ENCODE measurements at places on chromosomes 1 and 21. TPM values are rescaled to one million over a fixed set of nuclear protein-coding genes. Genes with fewer than 3 reads are reported as not detected.
A peak's percentile ranks its signal among the peaks of the same experiment; 100 is the strongest.

RAB4A gene
- 35.5 TPM for total RNA-seq

SNIP1 gene
- 27.6 TPM for total RNA-seq

LCE6A gene
- total RNA-seq, result not detected

PCAT6 gene
- not detected for total RNA-seq

KCNA2 gene
- total RNA-seq, result 3.9 TPM

CD52 gene
- total RNA-seq, result 1,924 TPM

- H3K27me3 ChIP-seq, result no peaks in the 10 kb centered on the region
- H3K4me3 ChIP-seq, result no peak overlapping the region
- no peaks in the 10 kb centered on the region for H3K36me3 ChIP-seq
- no peak for DNase-seq
Measured at GRCh38 chr1:30196872-30197638, 526.3 kb downstream of the MATN1 start.

GRCh38 chr1:26784023-26784871 lies 3.5 kb upstream of the PIGV start:
- peaks cover 33% of the 10 kb centered on the region for H3K36me3 ChIP-seq
- peaks cover 45% of the 10 kb centered on the region for H3K4me1 ChIP-seq
- H3K27me3 ChIP-seq, result no peaks in the 10 kb centered on the region
- DNase-seq, result no peak
- H3K4me3 ChIP-seq, result no peak overlapping the region
- no peak overlapping the region for H3K27ac ChIP-seq

DNA sequence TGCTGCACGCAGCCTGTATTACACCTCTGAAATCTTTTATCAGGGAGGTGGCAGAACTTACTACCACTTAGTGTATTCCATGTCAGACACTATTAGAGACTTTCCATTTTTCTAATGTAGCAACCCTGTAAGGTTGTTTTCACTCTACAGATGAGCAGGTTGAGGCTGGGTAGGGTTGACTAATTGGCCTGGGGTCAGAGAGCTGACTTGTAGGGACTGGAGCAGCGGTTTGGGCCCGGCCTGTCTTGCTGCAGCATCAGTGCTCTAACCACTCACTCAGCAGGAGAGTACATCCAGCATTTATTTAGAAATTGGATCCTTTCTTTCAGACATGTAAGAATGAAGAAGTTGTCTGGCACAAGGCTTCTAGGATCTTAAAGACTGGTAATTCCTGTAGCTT lies 25.7 kb upstream of the NBL1 start:
- peaks cover 3% of the 10 kb centered on the region for H3K4me1 ChIP-seq
- H3K4me3 ChIP-seq, result no peak overlapping the region
- DNase-seq, result no peak
- H3K27me3 ChIP-seq, result no peaks in the 10 kb centered on the region

GRCh38 chr1:208515129-208515528 lies 270.9 kb upstream of the PLXNA2 start:
- no peak for DNase-seq
- H3K27ac ChIP-seq, result no peak overlapping the region
- H3K36me3 ChIP-seq, result no peaks in the 10 kb centered on the region
- no peaks in the 10 kb centered on the region for H3K4me1 ChIP-seq
- H3K4me3 ChIP-seq, result no peak overlapping the region
- H3K27me3 ChIP-seq, result peaks cover 4% of the 10 kb centered on the region

DNA sequence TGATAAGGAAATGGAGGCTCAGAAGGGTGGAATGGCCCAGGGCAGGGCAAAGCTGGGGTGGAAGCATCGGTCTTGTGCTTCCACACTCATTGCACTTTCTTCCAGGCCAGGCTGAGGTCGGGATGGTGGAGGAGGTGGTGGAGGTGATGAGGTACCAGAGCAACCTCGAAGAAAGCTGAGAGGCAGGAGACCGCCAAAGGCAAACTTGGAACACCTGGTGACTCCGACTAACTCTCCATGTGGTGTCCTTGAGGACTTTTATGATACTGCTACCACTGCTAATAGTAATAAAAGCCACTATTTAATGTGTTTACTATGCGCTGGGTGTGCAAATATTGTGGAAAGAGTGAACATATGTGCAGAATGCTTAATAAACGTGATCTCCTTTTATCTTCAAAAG lies 16.9 kb upstream of the BTG2 start:
- peak overlapping the region; percentile 99 for H3K27ac ChIP-seq
- H3K4me3 ChIP-seq, result no peak overlapping the region
- H3K4me1 ChIP-seq, result peaks cover 71% of the 10 kb centered on the region
- H3K27me3 ChIP-seq, result no peaks in the 10 kb centered on the region
- H3K36me3 ChIP-seq, result no peaks in the 10 kb centered on the region
- DNase-seq, result no peak

DNA sequence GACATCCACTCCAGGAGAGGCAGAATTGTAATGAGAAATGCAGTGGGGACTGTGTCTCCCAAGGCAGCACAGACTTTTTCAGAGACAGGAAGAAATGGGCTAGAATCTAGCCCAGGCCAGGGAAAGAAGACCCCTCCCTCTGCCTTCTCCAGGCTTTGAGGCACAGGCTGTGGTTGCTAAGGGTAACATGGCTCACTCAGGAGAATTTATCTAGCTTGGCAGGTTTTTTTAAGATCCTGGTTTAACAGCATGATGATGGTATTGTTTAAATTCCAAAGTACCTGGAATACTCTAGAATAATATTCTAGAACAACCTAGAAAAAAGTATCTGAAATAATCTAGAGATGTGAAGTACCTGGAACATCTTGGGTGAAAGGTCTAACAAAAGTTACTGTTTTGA lies 125.6 kb downstream of the URB2 start:
- H3K27ac ChIP-seq, result no peak overlapping the region
- peaks cover 17% of the 10 kb centered on the region for H3K4me1 ChIP-seq
- H3K4me3 ChIP-seq, result no peak overlapping the region
- H3K36me3 ChIP-seq, result no peaks in the 10 kb centered on the region
- H3K27me3 ChIP-seq, result peaks cover 3% of the 10 kb centered on the region

DNA sequence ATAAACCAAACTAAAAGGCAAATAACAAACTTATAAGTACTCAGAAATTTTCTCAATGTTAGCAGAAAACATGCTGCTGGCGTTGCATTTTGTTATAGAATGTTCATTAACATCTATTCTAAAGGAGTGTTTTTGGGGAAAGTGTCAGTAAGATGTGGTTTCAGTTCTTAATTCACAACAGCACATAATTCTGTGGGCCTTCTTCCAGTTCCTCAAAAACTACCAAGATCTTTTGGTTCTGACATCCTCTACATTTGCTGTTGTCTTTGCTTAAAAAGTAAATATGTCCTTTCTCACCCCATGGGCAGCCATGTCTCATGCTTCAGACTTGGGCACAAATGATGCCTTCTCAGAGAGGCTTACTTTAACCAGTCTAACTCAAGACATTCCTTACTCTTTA lies 152.5 kb downstream of the CDC7 start:
- H3K36me3 ChIP-seq, result peaks cover 7% of the 10 kb centered on the region
- no peak for DNase-seq
- H3K4me3 ChIP-seq, result no peak overlapping the region
- no peaks in the 10 kb centered on the region for H3K4me1 ChIP-seq
- H3K27me3 ChIP-seq, result no peaks in the 10 kb centered on the region
- no peak overlapping the region for H3K27ac ChIP-seq

- H3K4me3 ChIP-seq, result no peak overlapping the region
- peak; percentile 60 for DNase-seq
- no peak overlapping the region for H3K27ac ChIP-seq
Measured at GRCh38 chr1:231866392-231867331, 240.1 kb downstream of the DISC1 start.

- H3K4me3 ChIP-seq, result peak overlapping the region; percentile 63
- peaks cover 47% of the 10 kb centered on the region for H3K36me3 ChIP-seq
- DNase-seq, result peak; percentile 30
- H3K4me1 ChIP-seq, result peaks cover 69% of the 10 kb centered on the region
- H3K27me3 ChIP-seq, result no peaks in the 10 kb centered on the region
- peak overlapping the region; percentile 88 for H3K27ac ChIP-seq
Measured at GRCh38 chr21:37244501-37245095, 22.5 kb downstream of the VPS26C start.

DNA sequence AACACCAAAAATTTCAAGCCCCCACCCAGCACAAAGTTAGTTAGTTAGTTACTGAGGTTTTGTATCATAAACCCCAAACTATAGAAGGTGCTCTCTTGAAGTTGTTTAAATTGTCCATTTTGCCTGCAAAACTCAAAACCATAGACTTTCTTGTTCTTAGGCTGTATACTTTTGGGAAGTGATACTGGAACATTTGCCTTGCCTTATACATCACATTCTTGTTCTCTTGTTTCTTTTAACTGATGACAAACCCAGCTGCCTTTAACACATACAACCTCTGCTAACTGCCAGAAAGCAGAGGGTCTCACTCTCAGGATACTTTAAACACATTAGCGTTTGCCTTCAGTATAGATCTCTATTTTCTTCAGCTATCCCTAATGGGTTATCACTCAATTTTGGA lies 570.5 kb downstream of the MRPL39 start:
- no peak overlapping the region for H3K4me3 ChIP-seq
- no peak for DNase-seq
- no peaks in the 10 kb centered on the region for H3K4me1 ChIP-seq

DNA sequence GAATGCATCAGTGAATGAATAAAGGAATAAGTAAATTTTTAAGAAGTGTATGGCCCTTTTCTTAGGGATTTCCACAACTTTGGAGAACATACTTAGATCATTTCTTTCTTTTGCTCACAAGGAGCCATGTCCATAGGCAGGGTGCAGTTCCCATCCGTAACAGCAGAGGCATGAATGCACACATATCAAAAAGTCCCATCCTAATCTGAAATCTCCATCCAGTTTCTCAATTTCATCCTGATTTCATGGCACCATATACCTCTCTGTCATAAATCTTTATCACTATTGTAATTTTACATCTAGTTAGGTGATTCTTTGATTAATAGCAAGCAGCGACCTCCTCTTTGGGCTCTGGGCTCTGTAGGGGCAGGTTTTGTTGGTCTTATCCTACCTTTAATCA lies 359.2 kb downstream of the RRAGC start:
- no peak overlapping the region for H3K27ac ChIP-seq
- no peak for DNase-seq
- H3K4me1 ChIP-seq, result peaks cover 10% of the 10 kb centered on the region
- peaks cover 42% of the 10 kb centered on the region for H3K27me3 ChIP-seq
- H3K36me3 ChIP-seq, result no peaks in the 10 kb centered on the region

DNA sequence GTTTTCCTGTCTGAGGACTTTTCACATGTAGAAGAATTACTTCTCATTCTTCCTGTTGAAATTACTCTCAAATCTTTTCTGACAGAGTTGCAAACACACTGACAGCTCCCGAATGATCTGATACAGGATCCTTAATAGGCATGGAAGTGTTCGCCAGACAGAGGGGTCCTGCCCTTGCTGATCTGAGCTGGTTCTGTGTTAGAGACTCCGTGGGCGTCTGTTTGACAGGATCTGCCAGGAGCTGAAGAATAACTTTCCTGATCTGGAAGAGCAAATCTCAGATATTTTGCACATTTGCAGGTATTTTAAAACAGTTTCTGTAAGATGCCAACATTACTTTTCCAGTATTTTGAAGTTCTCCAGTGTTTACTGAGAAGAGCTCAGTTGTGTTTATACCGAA lies 202.3 kb downstream of the DYRK1A start:
- DNase-seq, result no peak
- peaks cover 9% of the 10 kb centered on the region for H3K27me3 ChIP-seq
- H3K36me3 ChIP-seq, result no peaks in the 10 kb centered on the region
- peaks cover 22% of the 10 kb centered on the region for H3K4me1 ChIP-seq
- no peak overlapping the region for H3K4me3 ChIP-seq

- no peak for DNase-seq
- H3K4me3 ChIP-seq, result no peak overlapping the region
- H3K27me3 ChIP-seq, result peaks cover 4% of the 10 kb centered on the region
- no peaks in the 10 kb centered on the region for H3K36me3 ChIP-seq
- H3K27ac ChIP-seq, result no peak overlapping the region
- H3K4me1 ChIP-seq, result no peaks in the 10 kb centered on the region
Measured at GRCh38 chr1:223374064-223374610, 10.2 kb upstream of the SUSD4 start.

DNA sequence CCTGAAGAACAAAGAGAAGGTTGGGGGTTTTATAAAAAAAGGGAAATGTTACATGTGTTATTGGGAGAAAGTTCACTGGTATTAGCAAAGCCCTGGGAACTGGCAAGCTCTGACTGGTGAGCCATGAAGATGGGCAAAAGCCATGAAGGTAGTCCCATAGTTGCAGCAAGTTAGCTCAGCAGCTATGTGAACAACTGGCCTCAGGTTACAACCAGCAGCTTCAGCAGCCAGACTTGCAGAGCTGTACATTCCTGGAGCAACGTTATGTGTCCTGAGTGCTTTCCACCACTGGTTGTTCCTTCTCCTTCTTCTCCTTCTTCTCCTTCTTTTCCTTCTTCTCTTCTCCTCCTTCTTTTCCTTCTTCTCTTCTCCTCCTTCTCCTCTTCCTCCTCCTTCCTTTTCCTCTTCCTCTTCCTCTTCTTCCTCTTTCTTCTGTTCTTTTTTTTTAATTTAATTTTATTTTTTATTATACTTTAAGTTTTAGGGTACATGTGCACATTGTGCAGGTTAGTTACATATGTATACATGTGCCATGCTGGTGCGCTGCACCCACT lies 56.1 kb upstream of the TLR5 start:
- H3K4me1 ChIP-seq, result peaks cover 9% of the 10 kb centered on the region
- peaks cover 1% of the 10 kb centered on the region for H3K27me3 ChIP-seq
- no peak for DNase-seq
- H3K36me3 ChIP-seq, result no peaks in the 10 kb centered on the region
- no peak overlapping the region for H3K27ac ChIP-seq

- no peaks in the 10 kb centered on the region for H3K4me1 ChIP-seq
- DNase-seq, result no peak
- H3K27me3 ChIP-seq, result no peaks in the 10 kb centered on the region
Measured at GRCh38 chr1:225049594-225049993, 120.1 kb downstream of the DNAH14 start.

GRCh38 chr1:184210031-184210430 lies 158.5 kb downstream of the TSEN15 start:
- H3K4me3 ChIP-seq, result no peak overlapping the region
- H3K27me3 ChIP-seq, result no peaks in the 10 kb centered on the region
- no peaks in the 10 kb centered on the region for H3K36me3 ChIP-seq
- H3K4me1 ChIP-seq, result no peaks in the 10 kb centered on the region
- no peak for DNase-seq
- H3K27ac ChIP-seq, result no peak overlapping the region

DNA sequence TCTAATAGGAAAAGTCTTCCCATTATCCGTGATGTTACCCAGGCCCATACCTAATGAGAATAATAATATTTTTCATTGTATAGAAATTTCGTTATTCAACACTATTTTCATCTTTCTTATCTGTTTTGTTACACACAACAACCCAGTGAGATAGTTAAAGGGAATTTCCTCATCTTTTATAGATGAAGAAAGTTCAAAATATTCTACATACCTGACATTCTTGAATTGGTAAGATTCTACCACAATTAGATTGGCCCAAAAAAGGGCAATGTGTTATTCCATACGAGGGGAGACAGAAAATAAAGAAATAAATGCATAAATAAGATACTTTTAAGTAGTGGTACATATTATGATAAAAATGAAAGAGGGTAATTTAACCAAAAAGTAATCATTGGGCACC lies 405.5 kb upstream of the ADAMTS5 start:
- H3K27ac ChIP-seq, result no peak overlapping the region
- H3K4me3 ChIP-seq, result no peak overlapping the region
- no peak for DNase-seq
- no peaks in the 10 kb centered on the region for H3K4me1 ChIP-seq
- no peaks in the 10 kb centered on the region for H3K36me3 ChIP-seq
- no peaks in the 10 kb centered on the region for H3K27me3 ChIP-seq
